Right atrium auricular region (tissue), 2 donors: ENCODE measurements at places on chromosomes 4 and X. TPM values are rescaled to one million over a fixed set of nuclear protein-coding genes. Genes with fewer than 3 reads are reported as not detected.

GRCh38 chrX:107659768-107660167 lies 31.5 kb downstream of the PRPS1 start:
- H3K4me3 ChIP-seq = no peak overlapping the region
- H3K4me1 ChIP-seq = no peaks in the 10 kb centered on the region
- no peaks in the 10 kb centered on the region for H3K36me3 ChIP-seq

GRCh38 chr4:170420255-170420693 lies 330.5 kb upstream of the AADAT start:
- DNase-seq = no peak
- no peaks in the 10 kb centered on the region for H3K4me1 ChIP-seq
- H3K4me3 ChIP-seq = no peak overlapping the region
- H3K27ac ChIP-seq = no peak overlapping the region
- no peaks in the 10 kb centered on the region for H3K27me3 ChIP-seq

DNA sequence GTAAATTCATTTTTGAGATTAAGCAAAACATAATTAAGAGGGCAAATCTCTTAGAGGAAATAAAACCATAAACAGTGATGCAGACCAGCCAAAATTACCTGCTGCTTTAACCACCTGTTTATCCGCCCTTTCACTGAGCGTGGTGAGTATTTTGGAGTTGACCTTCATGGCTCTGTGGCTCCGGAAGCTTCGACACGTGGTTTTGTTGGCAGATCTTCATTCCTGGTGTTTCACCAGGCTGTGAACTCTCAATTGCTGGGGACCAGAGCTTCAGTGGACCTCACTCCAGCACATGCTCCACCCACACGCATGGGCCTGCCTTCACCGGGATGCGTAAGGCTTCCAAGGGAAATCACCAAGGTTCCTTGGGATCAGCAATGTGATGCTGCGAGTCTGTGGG lies 83.8 kb downstream of the FHDC1 start:
- no peak overlapping the region for H3K27ac ChIP-seq
- no peaks in the 10 kb centered on the region for H3K4me1 ChIP-seq
- H3K4me3 ChIP-seq = no peak overlapping the region

Gene KIT
- 2.6 TPM for total RNA-seq

GRCh38 chr4:18050448-18050847 lies 28.9 kb upstream of the LCORL start:
- H3K36me3 ChIP-seq = no peaks in the 10 kb centered on the region
- no peak overlapping the region for H3K27ac ChIP-seq
- H3K4me3 ChIP-seq = no peak overlapping the region
- no peak for DNase-seq
- H3K27me3 ChIP-seq = no peaks in the 10 kb centered on the region
- no peaks in the 10 kb centered on the region for H3K4me1 ChIP-seq

- no peaks in the 10 kb centered on the region for H3K27me3 ChIP-seq
- H3K4me3 ChIP-seq = no peak overlapping the region
- DNase-seq = no peak
- no peaks in the 10 kb centered on the region for H3K36me3 ChIP-seq
- no peaks in the 10 kb centered on the region for H3K4me1 ChIP-seq
Measured at GRCh38 chr4:60396341-60397049, 803.6 kb upstream of the ADGRL3 start.

DNA sequence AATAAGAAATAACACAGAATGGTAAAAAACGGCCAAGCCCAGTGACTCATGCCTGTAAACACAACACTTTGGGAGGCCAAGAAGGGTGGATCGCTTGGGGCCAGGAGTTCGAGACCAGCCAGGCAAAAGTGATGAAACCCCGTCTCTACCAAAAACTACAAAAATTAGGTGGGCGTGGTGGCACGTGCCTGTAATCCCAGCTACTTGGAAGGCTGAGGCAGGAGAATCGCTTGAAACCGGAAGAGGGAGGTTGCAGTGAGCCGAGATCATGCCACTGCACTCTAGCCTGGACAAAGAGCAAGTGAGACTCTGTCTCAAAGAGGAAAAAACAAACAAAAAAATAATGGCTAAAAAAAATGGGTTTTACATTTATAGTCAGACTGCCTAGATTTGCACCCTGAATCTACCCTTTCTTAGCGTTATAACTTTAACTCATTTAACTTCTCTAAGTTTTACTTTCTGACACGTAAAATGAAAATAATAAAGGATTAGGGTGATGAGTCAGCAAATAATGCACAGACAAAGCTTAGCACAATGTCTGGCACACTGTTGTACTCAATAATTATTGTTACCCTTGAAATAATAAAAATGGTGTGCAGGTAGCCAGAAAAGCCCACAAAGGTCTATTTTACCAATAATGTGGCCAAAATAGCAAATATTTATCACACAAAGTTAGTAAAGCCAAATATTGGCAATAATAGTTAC lies 55.0 kb downstream of the ATP11C start:
- peaks cover 8% of the 10 kb centered on the region for H3K4me1 ChIP-seq
- H3K27ac ChIP-seq = no peak overlapping the region
- H3K27me3 ChIP-seq = no peaks in the 10 kb centered on the region
- no peak overlapping the region for H3K4me3 ChIP-seq

Gene PROM1
- total RNA-seq = 5.2 TPM

GRCh38 chrX:38192007-38192810 lies 28.5 kb downstream of the SRPX start:
- no peak for DNase-seq
- H3K27ac ChIP-seq = no peak overlapping the region
- H3K4me1 ChIP-seq = no peaks in the 10 kb centered on the region
- H3K36me3 ChIP-seq = no peaks in the 10 kb centered on the region

DNA sequence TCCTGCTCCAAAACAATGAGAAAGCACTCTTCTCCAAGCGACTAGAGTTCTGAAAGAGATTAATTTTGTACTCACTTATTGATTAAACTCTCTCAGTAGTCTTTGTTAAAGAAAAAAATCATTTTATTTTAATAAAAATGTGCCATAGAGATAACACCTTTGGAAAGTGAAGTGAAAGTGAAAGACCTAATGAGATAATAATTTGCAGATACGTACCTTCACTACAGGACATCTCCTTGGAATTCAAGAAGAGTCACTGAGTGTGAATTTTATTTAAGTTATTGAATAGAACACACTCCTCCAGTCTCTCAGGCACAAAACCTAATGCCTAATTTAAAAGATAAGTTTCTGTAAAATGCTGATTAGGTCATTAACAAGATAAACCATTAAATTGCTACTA lies 1070.6 kb upstream of the GRID2 start:
- H3K4me1 ChIP-seq = no peaks in the 10 kb centered on the region
- H3K27me3 ChIP-seq = no peaks in the 10 kb centered on the region
- H3K4me3 ChIP-seq = no peak overlapping the region
- H3K27ac ChIP-seq = no peak overlapping the region
- H3K36me3 ChIP-seq = no peaks in the 10 kb centered on the region
- no peak for DNase-seq

- no peak overlapping the region for H3K4me3 ChIP-seq
- no peak for DNase-seq
- H3K36me3 ChIP-seq = no peaks in the 10 kb centered on the region
- H3K27me3 ChIP-seq = no peaks in the 10 kb centered on the region
- H3K4me1 ChIP-seq = no peaks in the 10 kb centered on the region
- no peak overlapping the region for H3K27ac ChIP-seq
Measured at GRCh38 chrX:43002526-43003203, 224.7 kb upstream of the PPP1R2C start.

DNA sequence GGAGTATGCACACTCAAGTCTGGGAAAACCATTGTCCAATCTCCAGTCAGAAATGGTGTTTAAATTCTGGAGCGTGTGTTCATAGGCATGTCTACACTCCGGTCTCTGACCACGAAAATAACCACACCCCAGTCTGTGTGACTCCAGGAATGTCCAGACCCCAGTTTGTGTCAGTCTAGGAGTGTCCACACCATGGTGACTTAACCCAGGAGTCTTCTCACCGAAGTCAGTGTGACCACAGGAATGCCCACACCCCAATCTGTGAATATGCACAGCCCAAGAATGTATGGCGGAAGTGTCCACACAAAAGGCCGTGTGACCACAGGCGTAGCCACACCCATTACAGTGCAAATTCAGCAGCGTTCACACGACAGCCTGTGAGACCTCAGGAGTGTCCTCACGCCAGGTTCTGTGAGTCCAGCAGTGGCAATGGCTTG lies 11.4 kb downstream of the FTSJ1 start:
- peaks cover 7% of the 10 kb centered on the region for H3K36me3 ChIP-seq
- H3K27me3 ChIP-seq = no peaks in the 10 kb centered on the region
- H3K4me3 ChIP-seq = no peak overlapping the region
- no peak overlapping the region for H3K27ac ChIP-seq
- H3K4me1 ChIP-seq = no peaks in the 10 kb centered on the region

- H3K4me3 ChIP-seq = no peak overlapping the region
- no peaks in the 10 kb centered on the region for H3K4me1 ChIP-seq
- H3K27ac ChIP-seq = no peak overlapping the region
- DNase-seq = no peak
- no peaks in the 10 kb centered on the region for H3K27me3 ChIP-seq
Measured at GRCh38 chrX:19731307-19731820, 156.0 kb downstream of the SH3KBP1 start.

GRCh38 chr4:184763150-184763780 lies 29.4 kb upstream of the CENPU start:
- no peaks in the 10 kb centered on the region for H3K27me3 ChIP-seq
- DNase-seq = no peak
- H3K4me1 ChIP-seq = no peaks in the 10 kb centered on the region
- H3K27ac ChIP-seq = no peak overlapping the region
- H3K4me3 ChIP-seq = no peak overlapping the region

- H3K36me3 ChIP-seq = no peaks in the 10 kb centered on the region
- peak overlapping the region; percentile 36 for H3K27ac ChIP-seq
- no peaks in the 10 kb centered on the region for H3K27me3 ChIP-seq
- no peak for DNase-seq
- no peak overlapping the region for H3K4me3 ChIP-seq
Measured at GRCh38 chrX:23012162-23012561, 12.4 kb downstream of the DDX53 start.

Gene SLIT2
- total RNA-seq = 6.7 TPM
